ENCODE measurements at places on chromosomes 1 and 21.

DNA sequence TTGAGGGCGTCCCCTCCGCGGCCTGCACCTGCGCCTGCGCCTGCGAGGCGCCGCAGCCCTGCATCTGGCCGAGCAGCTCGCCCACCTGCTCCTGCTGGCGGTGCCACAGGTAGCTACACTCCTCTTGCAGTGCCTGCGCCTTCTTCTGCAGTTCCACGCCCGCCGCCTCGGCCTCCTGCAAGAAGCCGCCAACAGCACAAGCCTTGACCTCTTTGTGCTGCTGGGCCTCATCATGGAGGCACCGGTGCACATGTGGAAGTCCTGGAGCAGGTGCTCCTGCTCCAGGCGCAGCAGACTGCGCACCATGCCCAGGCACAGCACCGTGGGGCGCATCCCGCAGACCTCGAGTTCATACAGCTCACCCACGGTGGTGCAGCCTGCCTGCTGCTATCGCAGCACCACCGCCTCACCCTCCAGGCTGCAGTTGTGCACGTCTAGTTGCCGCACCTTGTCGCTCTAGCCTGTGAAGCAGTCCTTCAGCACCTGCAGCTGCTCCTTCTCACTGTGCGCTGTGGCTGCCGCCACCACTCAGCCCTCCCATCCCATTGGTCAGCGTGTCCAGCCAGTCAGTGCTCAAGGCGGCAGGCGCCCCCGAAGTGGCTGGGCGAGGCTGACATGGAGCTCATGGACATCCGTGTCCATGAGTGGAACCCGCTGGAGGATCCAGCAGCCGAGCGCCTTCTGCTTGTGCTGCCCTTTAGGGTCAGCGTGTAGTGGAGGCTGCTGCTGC lies 12.2 kb upstream of the CD2 start:
- DNase-seq = no peak

GRCh38 chr1:15283526-15283925 lies 36.5 kb downstream of the FHAD1 start:
- no peak for DNase-seq

DNA sequence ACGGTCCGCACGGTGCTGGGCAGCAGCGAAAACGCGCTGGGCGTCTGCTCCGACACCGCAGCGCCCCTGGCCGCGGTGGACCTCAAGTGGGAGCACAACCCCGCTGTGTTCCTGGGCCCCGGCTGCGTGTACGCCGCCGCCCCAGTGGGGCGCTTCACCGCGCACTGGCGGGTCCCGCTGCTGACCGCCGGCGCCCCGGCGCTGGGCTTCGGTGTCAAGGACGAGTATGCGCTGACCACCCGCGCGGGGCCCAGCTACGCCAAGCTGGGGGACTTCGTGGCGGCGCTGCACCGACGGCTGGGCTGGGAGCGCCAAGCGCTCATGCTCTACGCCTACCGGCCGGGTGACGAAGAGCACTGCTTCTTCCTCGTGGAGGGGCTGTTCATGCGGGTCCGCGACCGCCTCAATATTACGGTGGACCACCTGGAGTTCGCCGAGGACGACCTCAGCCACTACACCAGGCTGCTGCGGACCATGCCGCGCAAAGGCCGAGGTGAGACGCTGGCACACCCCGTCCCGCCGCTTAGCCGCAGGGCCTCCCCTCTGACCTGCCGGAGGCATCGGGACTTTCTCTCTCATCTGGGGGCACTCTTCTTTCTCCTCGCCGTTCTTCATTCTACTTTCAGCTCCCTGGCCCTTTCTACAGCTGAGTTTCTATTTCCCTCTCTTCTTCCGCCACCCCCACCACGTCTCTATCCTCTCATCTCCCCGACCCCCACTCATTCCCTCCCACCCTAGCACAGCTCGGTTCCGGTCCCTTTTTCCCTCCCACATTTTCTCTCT lies 1.0 kb downstream of the NPR1 start:
- no peak for DNase-seq

- DNase-seq = no peak
Observed at GRCh38 chr1:212162635-212163034, 122.6 kb upstream of the PPP2R5A start.

GRCh38 chr1:178220094-178220493 lies 126.2 kb downstream of the RASAL2 start:
- DNase-seq = no peak

DNA sequence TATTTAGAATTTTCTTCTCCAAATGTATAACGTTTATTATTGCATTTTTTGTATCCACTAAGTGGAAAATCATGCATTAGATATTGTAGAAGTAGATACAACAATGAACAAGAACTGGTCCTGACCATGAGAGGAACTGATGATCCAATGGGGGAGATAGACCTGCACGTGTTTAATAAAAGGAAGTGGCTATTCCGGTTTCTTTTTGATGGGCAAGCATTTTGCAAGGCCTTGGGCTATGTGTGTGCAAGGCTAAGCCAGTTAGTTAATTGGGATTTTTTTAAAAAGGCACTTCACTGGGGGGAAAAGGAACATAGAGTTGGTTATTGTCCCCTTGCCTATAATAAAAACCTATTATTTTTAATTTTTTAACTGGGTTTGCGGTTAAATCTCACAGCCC lies 961 bp upstream of the VCAM1 start:
- DNase-seq = no peak

DNA sequence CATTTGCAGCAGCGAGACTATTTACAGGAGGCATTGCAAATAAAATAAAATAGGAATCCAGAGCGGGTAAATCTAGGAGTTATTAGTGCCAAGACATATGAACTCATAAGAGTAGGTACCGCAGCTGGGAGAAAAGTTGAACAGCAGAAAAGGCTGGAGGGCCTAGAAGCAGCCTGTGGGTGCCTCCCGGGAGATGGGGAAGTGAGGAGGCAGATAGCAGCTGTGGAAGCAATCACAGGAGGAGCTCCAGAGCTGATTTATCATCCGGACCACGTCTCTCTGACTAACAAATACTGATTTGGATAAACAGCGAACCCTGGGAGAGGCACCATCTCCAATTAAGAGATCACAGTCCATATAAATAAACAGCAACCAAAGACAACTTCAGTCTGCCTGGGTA lies 64.6 kb downstream of the BRINP2 start:
- DNase-seq = no peak

DNA sequence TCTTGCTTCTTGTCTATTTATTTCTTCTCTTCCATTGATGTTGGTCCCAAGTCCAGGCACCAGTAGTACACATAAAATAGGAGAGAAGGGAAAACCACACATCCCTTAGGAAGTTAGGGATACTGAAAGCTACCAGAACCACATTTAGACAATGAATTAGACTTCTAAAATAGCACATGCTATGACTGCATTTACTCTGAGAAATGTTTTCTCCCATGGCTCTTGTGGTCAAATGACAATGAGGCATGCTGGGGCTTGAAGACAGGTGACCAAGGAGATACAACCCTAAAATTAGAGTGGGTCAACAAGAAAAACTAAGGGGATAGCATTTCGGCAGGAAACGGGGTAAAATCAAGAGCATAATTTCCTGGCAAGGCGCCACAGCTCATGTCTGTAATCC lies 17.1 kb downstream of the MTOR start:
- no peak for DNase-seq

GRCh38 chr1:201016943-201017827 lies 6.3 kb downstream of the KIF21B start:
- DNase-seq = no peak

DNA sequence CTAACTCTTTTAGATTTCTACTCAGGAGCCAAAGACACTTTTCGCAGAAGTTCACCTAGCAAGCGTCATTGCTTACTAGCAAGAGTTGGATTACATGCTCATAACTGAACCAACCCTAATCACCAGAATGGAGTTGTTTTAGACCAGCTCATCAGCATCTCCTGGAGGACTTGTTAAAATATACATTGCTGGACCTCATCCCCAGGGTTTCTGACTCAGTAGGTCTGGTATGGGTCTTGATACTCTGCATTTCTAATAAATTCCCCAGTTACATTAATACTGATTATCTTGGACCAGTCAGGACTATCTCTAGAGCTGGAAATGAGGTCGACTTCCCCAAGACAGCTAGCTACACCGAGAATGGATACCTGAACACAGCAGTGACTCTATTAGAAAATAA lies 9.7 kb upstream of the PRDX6 start:
- DNase-seq = no peak

DNA sequence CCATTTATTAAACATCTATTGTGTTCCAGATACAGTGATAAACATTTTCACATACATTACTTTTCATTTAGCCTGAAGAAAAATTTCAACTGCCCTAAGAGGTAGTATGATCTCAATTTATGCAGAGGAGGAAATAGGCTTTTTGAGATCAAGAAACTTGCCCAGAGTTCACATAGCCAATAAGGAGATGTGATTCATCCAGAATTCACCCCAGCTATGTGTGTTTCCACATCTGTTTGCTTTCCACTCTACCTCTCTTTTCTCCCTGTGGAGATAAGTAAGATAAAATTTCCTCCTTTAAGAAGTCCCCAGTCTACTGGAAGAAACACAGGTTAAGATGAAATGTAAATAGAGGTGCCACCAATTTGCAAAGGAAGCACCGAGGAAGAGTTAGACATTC lies 199.7 kb upstream of the C8B start:
- no peak for DNase-seq

DNA sequence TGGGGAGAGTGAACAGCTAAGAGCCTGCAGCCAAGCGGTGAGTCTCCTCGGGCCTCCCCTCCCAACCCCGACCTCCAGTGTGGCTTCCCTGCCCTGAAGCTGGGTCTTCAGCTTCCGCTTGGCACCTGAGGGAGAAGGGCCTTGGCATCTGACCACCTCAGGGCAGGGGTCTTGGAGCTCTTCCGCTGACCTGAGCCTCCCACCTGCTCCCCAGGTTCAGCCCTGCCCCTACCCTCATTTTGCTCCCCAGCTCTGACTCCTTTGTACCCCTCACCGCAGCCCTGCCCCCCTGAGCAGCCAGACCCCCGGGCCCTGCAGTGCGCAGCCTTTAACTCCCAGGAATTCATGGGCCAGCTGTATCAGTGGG lies 4.9 kb downstream of the ADAMTSL4 start:
- no peak for DNase-seq

DNA sequence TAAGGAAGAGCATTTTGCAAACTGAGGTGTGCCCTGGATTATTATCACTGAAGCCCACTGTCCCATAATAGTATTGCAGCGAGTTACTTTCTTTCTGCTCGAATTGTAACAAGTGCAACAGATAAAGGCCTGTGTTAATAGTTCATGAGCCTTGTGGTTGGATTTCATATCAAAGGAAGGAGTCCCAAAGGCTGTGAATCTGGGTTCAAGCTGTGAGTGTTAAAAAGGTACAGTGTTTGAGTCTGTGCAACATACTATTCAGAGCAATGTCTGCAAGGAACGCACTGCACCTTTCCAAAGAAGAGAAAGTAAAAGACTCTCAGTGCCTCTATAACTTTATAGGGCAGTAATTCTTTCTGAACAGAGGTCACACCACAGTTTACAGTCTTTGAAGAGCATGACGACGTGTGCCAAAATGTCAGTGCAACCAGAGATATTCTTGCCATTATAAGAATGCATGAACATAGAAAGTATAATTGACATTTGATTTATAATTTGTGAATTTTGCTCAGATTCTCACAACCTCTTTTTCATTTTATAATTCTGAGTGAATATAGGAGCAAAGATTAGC lies 79.1 kb downstream of the CDC7 start:
- no peak for DNase-seq

GRCh38 chr1:104064399-104064798 lies 314.7 kb downstream of the AMY1C start:
- no peak for DNase-seq

- no peak for DNase-seq
Observed at GRCh38 chr1:29298246-29298645, 61.9 kb downstream of the PTPRU start.

DNA sequence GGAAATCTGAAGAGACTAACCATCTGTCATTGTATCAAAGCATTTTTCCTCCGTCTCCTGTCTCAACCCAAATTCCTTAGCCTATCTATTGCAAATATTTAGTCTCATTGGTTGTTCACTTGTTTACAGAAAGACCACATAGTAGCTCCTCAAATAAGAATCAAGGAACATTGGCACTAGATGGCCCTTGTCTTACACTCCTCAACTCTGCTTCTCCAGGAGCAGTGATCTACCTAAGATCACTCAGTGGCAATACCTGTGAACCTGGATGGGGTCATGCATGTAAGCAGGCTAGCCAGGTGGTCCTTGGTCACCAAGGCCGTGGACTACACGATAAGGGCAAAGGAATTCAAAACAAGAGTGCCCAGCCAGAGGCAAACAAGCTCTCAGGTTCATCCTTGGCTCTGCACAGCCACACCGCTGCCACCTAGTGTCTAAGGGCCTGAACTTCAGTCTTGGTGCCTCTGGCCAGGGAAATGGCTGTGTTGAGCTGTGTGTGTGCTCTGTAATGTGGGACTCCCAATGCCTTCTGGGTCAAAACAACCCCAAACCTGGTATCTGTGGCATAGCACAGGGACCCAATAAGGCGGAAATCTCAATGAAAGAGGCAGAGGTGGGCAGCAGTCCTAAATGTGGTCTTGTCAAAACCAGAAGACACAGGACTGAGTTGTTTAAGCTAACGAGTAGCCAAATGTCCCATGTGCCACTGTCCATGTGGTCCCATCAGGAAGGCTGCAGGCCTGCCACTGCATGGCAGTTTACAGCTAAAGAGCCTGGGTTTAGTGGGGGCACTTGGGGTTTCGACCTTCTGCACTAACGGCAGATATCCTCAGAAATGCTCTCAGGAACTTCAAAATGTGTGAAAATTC lies 54.5 kb downstream of the GPR161 start:
- DNase-seq = peak; percentile 41

DNA sequence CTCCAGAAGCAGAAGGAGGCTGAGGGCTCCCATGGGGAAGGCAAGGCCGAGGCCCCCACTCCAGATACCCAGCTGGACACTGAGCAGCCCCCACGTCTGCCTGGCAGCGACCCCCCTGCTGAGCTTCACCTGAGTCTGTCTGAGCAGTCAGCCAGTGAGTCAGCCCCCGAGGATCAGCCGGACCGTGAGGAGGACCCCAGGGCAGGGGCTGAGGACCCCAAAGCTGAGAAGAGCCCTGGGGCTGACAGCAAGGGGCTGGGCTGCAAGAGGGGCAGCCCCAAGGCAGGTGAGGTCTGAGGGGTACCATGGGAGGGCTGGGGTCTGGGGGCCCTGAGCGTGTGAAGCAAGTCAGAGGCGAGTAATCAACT lies 21.3 kb downstream of the DMBX1 start:
- DNase-seq = no peak

- DNase-seq = no peak
Observed at GRCh38 chr1:204357551-204358490, 1.9 kb downstream of the PLEKHA6 start.

GRCh38 chr1:201593200-201593921 lies 54.4 kb downstream of the NAV1 start:
- no peak for DNase-seq

GRCh38 chr1:53502641-53503432 lies 43.6 kb downstream of the DMRTB1 start:
- no peak for DNase-seq

GRCh38 chr1:993379-993995 lies 6.4 kb downstream of the HES4 start:
- no peak for DNase-seq
